ENCODE measurements at places on chromosomes 16 and 17.
A peak's percentile ranks its signal among the peaks of the same experiment; 100 is the strongest.

DNA sequence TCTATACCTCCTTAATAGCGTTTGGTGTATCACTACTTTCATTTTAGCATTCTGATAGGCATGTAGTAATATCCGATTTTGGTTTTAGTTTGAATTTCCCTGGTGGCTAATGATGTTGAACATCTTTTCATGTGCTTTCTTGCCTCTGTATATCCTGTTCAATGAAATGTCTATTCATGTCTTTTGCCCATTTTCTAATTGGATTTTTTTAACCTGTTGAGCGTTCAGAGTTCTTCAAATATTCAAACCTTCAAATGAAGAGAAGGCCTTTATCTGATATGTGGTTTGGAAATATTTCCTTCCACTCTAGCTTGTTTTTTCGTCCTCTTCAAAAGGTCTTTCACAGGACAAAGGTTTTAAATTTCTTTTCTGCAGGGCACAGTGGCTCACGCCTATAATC is 2.4 kb upstream of the NME1 start:
- DNase-seq, result no peak

GRCh38 chr16:57041182-57042156 is 50.9 kb upstream of the CPNE2 start:
- no peak for DNase-seq

GRCh38 chr16:80390871-80391489 is 149.8 kb upstream of the DYNLRB2 start:
- no peak for DNase-seq

- peak; percentile 92 for DNase-seq
Measured at GRCh38 chr17:3935140-3935542, 18.9 kb upstream of the P2RX1 start.

DNA sequence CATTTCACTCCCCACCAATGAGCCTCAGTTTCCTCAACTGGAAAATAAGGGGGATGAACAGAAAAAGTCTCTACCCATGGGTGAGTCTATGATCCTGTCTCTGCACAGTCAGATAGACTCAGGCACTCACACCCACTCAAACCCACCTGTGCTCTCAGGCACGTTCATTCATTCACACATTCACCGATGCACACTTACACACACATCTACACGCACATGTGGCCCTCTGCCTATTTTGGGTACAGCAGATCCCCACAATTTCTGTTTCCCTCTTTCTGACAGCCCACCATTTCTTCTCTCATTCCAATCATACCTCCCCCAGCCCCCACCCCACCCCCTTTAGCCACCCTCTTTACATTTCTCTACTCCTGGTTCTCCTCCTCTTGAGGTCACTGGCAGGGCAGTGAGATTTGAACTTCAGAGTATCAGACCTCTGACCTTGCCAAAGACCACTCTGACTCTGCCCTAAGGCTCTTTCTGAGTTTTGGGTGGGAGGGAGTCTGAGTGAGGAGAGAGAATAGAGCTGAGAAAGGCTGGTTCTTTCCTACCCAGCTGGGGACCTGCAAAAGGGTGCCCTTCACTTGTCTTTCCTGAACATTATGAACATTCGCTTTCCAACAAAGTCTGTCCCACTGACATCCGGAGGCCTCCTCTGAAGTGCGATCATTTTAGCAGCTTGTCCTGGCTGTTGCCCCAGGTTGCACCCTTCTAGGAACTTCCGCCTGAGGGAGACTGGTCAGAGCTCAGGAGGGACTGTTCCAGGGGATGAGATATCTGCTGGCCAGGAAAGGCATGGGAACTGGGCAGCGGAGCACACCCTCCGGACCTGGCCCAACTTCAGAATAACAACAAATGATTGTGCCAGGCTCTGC is 10.1 kb upstream of the COL1A1 start:
- DNase-seq, result no peak
